ENCODE measurements at places on chromosomes 12 and 14.

DNA sequence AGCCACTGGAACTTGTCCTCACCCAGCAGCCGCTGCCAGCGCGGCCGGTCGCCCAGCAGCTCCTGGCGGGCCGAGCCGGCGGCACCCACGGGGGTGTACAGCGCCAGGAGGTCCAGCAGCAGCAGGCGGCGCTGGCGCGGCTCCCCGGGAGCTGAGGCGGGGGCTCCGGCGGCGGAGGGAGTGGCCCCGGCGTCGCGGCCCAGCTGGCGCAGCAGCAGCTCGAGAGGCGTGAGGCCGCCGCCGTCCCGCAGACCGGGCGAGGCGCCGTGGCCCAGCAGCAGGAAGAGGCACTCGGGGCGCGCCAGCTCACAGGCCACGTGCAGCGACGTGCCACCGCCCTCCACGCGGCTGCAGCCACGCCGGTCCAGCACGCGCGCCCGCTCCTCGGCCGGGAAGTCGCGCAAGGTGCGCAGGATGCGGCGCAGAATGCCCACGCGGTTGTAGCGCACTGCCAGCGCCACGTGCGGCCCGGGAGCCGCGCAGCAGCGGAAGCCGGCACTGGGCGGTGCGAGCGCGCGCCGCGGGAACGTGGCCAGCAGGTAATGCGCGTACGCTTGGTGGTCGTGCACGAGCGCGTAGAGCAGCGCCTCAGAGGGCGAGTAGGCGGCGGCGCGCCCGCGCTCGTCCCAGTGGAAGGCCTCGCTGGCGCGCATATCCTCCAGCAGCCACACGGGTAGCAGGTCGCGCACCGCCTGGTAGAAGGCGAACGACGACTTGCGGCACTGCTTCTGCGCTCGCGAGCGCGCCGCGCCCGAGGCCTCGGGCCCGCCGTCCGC, 2.3 kb downstream of the ANKRD9 start:
- no peak for DNase-seq

GRCh38 chr14:97206916-97207315, 409.7 kb downstream of the VRK1 start:
- no peak for DNase-seq

GRCh38 chr14:24673534-24674203, 39.7 kb upstream of the GZMB start:
- DNase-seq: no peak

DNA sequence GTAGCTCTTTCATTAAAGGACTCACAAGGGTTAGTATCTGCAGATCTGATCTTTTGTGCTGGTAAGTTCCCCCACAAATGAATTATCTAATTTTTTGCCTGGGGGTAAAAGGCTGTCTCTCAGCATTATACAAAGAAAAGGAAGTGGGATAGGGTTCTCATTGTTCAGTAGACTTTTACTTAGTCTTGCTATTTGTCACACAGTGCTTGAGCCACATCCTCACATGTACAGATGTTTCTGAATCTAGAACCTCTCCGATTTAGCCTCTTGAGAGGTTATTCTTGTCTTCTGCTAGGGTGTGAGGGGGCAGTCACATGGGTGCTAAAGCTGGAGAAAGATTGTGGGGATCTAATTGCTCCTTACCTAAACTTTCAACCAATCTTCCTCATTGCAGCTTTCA, 93.0 kb downstream of the SLC41A2 start:
- DNase-seq: no peak

DNA sequence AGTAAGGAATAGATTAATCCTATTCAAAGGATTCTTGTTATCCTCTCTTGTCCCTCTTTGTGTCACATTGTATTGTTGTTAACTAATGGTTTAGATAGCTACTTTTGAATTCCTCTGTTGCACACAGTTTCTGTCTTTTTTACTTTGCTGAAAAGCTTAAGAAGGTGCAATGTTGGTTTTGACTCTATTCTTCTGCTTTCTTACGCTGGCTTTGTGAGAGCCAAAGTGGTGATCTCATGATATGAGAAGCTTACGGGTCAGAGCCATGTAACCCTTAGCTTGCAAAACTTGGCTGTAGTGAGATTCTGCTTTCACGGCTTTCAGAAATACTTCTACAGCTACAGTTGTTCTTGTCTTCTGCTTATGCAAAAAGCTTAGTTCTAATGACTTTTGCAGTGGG, 239.7 kb downstream of the TRHDE start:
- peak; percentile 31 for DNase-seq

DNA sequence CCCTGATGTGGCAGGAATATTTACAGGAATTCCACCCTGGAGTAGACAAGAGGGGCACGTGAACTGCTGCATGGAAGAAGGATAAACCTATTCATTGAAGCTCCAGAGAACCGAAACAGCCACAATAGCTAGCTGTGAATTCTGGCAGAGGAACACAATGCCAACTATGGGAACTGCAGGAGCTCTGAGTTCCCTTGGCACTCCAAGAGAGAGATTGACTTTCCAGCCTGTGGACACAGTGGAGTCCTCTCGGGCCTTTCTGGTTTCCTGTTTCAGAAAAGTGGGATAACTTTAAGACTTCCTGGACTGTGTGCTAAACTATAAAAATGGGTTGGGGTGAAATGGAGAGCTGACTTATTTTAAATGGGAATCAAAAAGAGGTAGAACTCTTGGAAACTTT, 11.9 kb downstream of the CACNA2D4 start:
- no peak for DNase-seq

- no peak for DNase-seq
These were observed 2.4 kb upstream of the FLRT2 start for GRCh38 chr14:85527445-85528035.

GRCh38 chr14:66141733-66142132, 344.4 kb upstream of the CCDC196 start:
- no peak for DNase-seq

DNA sequence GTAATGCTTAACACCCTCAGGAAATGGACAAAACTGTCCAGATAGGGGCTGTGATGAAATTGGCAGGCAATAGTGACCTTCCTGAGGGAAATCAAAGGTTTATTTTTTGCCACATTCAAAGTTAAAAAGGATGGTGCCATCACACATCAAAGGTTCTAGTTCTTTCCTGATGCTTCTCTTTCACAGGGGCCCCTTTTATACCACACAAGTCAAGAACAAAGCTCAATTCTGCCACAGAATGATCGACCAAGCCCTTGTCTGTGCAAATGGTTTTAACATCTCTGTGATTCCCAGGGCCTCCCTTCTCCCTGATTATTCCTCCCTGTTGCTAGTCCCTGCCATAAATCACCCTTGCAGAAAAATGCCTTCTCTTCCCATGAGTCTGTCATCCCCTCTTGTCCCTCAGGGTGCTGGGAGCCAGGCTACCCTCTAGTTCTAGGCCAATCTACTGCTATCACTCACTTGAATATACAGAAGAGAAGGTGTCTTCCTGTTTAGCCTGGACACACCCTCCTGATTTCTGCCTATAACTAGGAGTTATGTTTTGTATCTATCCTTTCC, 22.7 kb downstream of the SMCO2 start:
- no peak for DNase-seq

- DNase-seq: no peak
These were observed 156.5 kb downstream of the PRKCH start for GRCh38 chr14:61477712-61478462.

DNA sequence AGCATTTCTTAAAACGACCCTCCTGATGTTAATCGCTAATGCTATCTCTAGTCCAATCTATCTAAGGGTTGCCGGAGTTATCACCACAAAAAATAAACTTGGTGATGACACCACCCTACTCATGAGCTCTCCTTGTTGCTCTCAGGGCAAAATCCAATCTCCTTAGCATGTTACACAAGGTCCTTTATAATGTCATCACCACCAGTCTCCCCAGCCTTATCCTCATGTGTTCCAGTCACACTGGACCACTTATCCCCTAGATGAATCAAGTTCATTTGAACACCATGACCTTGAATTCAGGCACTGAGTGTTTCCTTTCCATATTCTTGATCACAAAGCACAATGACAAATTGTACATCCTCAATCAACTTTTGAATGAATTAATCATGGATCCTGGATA, 19.0 kb upstream of the DRAM1 start:
- no peak for DNase-seq

GRCh38 chr12:100445081-100445481, 28.6 kb upstream of the NR1H4 start:
- no peak for DNase-seq

DNA sequence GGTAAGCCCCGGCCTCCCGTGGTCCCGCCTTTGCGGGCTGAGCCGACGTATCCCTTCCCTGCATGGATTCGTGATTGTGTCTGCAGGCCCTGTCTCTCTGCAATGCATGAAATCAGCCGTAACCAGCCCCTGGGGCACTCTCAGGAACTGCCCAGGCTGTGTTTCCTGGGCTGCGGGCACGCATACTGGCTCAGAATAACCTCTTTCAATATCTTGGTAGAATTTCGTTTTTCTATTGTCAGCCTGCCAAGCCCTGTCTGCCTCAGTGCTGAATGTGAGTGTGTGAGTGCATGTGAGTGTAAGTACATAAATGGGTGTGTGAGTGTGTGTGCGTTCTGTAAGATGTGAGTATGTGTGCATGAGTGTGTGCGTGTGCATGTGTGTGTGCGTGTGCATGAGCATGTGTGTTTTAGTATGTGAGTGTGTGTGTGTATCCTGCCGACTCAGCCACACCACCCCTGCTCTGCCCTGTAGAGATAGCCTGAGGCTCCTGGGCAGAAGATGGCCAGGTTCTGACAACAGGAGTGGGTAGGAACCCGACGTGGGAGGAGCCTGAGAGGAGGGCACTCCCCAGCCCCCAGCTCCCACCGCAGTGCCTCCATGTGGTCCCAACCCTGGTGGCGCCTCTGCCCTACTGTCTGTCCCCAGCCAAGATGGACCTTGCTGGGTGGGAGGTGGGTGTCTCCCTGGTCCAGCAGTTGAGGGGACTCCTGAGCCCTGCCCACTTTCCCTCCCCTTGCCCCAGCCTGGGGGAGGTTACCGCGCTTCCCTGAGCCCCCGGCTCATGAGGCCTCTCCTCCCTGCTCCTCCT, 268.8 kb downstream of the ADGRD1 start:
- no peak for DNase-seq

- DNase-seq: no peak
These were observed 574 bp downstream of the GLRX5 start for GRCh38 chr14:95535226-95536021.

DNA sequence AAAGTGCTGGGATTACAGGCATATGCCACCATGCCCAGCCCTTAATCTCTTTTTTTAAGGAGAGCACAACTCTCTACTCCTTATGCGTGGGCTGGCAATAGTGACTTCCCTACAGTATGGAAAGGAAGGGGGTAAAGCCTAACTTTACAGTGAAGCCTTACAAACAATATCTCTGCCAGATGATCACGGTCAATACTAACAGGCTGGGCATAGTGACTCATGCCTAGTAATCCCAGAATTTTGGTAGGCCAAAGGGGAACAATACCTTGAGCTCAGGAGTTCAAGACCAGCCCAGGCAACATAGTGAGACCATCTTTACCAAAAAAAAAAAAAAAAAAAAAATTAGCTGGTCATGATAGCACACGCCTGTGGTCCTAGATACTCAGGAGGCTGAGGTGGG, 5.6 kb downstream of the PYM1 start:
- DNase-seq: no peak

- no peak for DNase-seq
These were observed 1.1 kb upstream of the RABGGTA start for GRCh38 chr14:24272467-24272866.

GRCh38 chr14:28163233-28163632, 603.4 kb upstream of the FOXG1 start:
- DNase-seq: peak; percentile 81

DNA sequence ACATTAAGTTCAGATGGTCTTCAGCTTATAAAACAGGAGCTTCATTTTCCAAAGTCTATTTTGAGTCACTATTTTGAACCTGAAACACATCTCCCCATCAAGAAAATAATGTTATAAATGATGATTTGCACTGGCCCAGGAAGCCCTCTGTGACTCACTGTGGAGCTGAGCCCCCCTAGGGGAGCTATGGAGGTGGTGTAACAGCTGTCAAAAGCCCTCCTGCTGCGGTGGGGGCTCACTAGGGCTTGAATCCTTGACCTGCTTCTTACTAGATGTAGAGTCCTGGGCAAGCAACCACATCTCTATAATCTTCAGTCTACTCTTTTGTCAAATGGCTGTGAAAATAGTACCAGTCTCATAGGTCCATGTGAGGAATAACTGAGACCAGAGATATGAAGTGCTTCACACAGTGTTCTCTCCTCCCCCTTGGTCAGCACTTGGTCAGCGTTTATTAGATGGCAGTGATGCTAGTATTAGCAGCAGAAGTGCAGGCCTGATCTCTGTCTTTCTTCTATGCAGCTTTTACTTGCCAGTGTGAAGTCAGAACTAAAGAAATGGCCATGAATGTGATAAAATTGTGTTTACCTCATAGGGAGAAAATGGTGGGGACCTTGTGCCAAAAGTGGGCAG, 83.4 kb downstream of the RTN1 start:
- no peak for DNase-seq

DNA sequence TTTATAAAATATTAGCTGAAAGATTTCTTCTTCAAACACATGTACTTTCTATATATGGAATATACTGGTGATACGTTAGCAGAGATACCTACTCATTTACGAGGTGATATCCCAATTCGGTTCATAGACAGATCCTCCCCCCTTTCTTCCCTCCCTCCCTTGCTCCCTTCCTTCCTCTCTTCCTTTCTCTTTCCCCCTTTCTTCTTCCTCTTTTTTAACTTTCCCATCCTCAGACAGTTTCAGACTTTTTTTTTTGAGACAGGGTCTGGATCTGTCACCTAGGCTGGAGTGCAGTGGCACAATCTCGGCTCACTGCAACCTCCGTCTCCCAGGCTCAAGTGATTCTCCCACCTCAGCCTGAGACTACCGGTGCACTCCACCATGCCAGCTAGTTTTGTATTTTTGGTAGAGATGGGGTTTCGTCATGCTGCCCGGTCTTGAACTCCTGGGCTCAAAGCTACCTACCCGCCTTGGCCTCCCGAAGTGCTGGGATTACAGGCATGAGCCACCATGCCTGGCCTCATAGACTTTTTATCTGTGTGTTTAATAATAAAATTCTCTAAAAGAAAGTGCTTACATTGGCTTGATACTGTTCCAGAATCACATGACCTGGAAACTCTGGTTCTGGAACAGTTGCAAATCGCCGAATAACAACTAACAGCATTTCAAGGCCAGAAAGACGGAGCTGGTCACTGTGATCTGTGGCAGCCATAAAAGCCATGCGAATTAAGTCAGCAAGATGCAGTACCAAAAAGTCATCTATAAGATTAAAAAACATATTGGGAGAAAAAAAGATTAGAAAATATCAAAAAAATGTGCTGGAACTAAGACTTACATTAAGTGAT, 99.2 kb downstream of the HEATR5A start:
- DNase-seq: no peak

- no peak for DNase-seq
These were observed 95.7 kb downstream of the RFLNA start for GRCh38 chr12:124390442-124391097.

Data from retinal pigment epithelial cell (primary cell).